Nephron progenitor cell (in vitro differentiated cells): ENCODE measurements at places on chromosomes 4 and X.

DNA sequence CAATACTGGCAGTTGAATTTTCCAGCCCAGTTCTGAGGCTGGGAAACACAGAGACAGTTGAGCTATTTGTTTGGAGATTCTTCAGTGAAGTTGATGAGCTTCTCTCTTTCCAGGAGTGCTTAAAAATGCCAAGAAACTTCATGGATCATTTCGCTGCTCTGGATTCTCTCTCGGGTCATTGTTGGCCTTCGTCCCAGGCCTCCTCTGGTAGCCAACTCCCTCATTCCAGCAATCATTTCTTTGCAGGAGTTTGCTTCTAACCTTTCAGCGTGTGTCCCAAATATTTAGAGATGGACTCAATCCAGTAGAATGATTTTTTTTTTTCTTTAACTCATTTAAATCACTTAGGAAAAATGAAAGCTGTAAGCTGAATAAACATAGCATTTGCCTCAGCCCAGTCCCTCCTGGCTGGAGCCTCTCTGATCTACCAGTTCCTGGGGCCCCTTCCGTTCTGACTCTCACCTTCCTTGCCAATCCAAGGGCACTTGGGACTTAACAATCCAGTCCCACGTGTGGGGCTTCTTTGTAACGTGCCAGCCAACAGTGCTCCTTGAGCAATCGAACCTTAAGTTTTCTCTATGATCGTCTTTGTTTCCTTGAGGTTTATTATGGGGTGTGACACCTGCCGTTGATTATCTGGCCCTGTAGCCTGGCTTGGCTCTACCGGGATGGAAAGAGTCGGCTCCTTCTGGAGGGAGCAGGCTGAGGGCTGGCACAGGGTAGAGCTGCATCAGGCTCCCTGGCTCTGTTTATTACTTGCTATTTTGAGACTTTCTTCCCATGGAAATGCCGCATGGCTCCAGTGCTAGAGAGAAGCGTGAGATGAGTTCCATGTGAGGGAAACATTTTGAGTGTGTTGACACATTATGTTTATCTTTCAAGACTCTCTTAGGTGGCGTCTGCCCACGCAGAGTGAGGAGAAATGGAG is 80.4 kb upstream of the GPC4 start:
- DNase-seq: no peak

DNA sequence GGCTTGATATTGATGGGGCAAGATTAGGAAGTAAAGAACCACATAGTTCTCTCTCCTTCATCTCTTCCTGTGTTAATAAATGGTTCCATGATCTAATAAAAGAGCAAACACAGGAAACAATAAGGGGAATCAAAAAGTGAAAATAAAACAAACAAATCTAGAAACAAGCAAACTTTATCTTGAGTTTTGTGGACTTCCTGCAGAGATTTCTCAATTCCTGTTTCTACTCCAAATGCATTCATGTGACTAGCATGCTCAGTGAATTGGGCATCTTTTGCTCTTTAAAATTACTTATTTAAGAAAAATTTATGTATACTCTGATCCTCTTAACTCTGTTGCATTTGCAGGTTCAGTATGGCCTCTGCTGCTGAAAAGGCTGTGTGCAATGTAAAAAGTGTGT is 682.0 kb downstream of the KCTD8 start:
- DNase-seq: no peak

- DNase-seq: no peak
Observed at GRCh38 chrX:122203399-122203798, 980.7 kb upstream of the GRIA3 start.

DNA sequence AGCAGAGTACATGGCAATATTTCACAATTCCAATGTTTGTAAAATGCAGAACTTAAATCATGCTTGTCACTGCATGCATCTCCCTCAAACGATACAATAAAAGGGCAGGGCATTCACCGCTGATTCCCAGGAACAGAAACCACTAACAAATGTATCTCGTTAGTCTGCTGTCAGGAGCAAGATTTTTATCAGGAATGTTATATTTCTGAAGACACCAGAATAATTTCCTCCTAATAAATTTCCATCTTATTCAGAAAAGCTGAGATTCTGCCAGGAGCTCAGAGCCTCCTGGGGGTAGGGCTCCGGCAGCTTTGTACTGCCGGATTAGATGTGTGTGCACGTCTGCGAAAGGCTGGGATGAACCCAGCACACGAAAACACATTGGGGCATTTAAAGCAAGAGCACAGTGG is 54.0 kb upstream of the LDB2 start:
- DNase-seq: no peak

GRCh38 chr4:89434364-89434988 is 126.9 kb upstream of the GPRIN3 start:
- no peak for DNase-seq

- DNase-seq: no peak
Observed at GRCh38 chrX:115357326-115358120, 68.0 kb downstream of the LUZP4 start.

DNA sequence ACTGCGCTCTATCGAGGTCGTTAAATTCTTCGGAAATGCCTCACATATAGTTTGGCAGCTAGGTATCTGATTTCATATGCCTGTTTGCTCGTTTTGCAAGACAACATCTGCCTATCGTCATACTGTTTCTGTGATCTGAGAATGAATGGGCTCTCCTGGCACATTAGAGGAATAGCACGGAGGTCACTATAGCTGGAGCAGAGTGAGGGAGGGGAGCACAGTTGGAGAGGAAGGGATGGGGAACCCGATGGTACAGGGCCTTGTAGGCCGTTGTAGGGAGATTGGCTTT is 552 bp downstream of the IKBKG start:
- no peak for DNase-seq

DNA sequence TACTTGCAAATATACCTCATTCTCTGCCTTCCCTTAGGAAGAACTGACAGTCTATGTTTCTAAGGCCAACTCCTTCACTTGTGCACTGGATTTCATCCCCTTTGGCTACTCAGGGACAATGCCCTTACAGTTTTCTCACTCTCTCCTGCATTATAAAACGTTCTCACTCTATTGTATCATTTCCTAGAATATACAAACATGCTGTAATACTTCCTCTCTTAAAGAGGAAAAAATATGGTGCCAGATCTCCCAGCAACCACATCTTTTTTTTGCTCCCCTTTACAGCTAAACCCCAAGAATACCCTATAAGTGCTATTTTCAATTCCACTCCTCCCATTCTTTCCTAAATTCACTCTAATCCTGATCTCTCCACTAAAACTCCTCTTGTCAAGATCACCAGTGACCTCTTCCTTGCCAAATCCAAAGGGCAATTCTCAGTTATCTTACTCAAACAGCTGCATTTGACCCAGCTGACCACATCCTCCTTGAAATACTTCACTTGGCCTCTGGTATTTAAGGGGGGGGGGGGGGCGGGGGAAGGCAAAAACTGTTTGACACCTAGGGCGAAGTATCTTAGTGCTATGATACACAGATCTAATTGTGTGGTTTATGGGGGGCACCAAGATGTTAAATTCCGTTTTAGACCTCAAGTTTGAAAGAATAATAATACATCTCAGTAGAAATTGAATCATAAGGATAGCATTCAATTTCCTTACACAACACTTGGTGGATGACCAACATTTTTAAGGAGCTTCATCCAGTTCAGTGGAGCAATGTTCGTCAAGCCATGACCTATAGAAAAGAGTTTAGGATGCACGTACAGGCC is 1.6 kb downstream of the RCHY1 start:
- DNase-seq: no peak

DNA sequence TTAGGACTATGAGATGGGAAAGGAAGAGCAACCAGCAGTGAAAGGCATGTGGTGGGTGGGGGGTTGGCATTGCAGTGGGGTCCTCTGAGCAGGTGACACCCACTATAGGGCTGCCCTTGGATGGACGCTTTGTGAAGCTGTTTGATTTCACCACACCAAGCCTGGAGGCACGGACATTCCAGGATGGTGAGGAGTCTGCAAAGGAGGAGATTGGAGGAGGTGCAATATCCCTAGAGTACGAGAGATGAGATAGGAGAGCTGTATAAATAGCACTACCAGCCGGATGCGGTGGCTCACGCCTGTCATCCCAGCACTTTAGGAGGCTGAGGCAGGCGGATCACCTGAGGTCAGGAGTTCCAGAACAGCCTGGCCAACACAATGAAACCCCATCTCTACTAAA is 42.3 kb downstream of the SHOX start:
- no peak for DNase-seq
